NCI-H69 (cell line): ENCODE measurements at places on chromosomes 2 and 18.
A peak's percentile ranks its signal among the peaks of the same experiment; 100 is the strongest.

DNA sequence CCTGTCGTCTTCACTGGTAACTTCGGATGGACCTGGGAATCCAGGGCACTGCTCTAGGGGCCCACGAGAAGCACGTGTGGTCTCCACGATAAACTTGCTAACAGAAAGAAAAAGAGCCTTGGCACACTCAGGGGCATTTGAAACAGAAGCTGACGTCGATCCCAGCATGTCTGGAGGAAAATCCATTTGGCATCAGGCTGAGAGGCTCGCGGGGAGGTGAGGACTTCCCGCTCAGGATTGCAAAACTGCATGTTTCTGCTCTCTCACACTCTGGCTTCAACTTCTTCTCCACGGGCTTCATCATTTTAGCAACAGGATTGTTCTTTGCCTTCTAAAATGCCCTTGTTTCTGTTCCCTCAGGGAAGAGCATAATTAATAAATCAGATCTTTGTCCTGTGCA is 181.7 kb upstream of the COPS8 start:
- no peak for DNase-seq

- DNase-seq: no peak
Observed at GRCh38 chr2:1173528-1173927, 222.9 kb downstream of the SNTG2 start.

- peak; percentile 68 for DNase-seq
Observed at GRCh38 chr2:37642907-37643729, 28.3 kb downstream of the CDC42EP3 start.

DNA sequence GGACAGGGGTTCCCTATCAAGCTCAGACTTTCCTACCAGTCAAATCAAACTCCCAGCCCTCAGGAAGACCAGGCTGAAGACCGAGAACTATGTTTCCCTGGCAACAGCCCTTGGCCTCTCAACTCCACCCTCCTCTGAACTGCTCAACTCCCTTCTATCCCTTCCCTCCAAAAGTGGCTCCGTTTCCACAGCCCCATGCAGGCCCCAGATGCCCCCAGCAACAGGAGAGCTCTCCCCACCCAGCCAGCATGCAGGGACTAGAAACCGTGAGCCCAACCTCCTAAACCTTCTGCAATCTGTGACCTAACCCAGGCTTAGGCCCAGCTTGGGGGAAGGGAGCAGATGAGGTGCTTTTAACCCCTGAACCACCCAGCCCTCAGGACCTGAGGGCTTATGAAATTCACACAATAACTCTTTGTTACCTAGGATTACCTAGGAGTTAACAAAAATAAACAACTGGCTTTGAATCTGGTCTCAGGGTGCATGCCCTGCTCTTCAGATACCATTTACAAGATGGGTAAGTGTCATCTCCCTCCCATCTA is 87.2 kb downstream of the BCL11A start:
- DNase-seq: no peak

GRCh38 chr2:43274055-43274454 is 47.6 kb upstream of the ZFP36L2 start:
- DNase-seq: no peak

DNA sequence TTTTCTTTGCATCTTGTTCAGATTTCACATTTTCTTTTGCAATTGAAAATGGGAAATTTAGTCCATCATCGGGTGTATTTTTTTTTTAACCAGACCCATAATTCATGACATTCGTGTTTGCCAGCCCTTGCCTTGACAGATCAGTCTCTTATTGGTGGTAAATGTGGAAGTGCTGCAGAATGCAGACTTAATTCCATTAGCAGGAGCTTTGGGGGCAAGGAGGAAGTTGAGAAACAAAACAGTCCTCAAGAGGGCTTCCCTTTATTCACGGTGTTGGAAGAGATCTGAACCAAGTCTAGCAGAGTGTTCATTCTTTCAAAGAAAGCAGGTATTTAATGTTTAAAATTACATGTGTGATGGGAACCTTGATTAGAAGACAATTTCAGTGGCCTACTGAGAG is 16.6 kb upstream of the RPE start:
- no peak for DNase-seq

DNA sequence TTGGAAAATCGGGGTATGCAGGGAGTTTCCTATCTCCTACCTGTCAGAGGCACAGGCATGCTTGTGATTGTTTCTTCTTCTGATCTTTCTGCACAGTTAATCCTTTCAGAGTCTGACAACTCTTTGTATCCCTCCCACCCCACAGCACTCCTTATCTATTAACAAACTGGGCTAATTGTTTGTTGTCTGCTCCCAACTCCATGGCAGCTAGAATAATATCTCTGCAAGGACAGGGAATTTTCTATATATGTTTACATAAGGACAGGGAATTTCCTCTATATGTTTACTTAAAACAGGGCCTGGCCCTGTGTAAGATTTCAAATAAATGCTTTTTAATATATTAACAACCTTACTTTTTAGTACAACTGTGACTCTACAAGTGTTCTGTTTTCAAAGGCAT is 36.0 kb upstream of the VRK2 start:
- no peak for DNase-seq

DNA sequence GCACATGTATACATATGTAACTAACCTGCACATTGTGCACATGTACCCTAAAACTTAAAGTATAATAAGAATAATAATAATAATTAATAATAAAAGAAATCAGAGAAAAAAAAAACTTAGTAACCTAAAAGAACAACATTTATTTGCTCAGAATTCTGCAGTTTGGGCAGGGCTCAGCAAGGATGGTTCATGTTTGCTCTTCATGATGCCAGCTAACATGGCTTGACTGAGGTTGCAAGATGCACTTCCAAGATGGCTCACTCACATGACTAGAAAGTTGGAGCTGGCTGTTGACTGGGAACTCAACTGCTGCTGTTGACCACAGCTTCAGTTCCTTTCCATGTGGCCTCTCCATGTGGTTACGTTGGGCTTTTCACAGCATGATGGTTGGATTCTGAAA is 56.4 kb downstream of the KLHL29 start:
- no peak for DNase-seq

- DNase-seq: peak; percentile 37
Observed at GRCh38 chr18:58991167-58991798, 126.6 kb downstream of the ZNF532 start.

GRCh38 chr2:204205082-204205481 is 268.5 kb downstream of the ICOS start:
- no peak for DNase-seq
